ENCODE measurements at places on chromosomes 12 and 14.

DNA sequence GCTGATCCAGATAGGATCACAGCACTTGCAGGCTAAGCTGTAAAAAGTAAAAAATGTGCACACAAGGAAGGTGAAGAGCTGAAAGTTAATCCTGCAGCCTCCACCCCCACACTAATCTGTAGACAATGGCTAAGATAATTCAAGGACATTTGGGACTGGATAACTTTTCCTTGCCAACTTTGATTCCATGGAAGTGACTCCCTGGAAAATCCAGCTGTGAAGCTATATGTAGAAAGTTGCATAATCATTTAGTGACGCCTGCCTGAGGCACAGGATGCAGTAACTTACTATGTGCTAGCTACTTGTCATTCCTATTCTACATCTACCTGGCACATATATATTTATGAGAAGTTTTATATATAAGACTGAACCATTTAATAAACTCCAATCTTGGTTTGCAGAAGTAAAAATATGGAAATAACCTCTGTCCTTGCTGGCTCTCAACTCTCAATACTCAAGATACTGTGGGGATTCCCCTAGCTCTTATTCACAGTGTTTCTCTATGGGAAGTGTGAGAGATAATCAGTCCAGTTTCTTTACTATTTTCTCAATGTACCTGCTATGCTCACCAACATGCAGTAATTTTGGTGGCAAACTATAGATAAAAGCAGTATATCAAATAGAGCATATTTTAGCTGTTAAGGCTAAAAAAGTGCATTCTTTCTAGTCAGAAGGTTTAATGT is 14.8 kb downstream of the LDHB start:
- no peak for DNase-seq

- no peak for DNase-seq
Observed at GRCh38 chr12:86729739-86730138, 473.5 kb upstream of the MGAT4C start.

GRCh38 chr14:61841145-61841544 is 78.9 kb downstream of the SNAPC1 start:
- no peak for DNase-seq

- no peak for DNase-seq
Observed at GRCh38 chr12:51687614-51688013, 96.6 kb downstream of the SCN8A start.

DNA sequence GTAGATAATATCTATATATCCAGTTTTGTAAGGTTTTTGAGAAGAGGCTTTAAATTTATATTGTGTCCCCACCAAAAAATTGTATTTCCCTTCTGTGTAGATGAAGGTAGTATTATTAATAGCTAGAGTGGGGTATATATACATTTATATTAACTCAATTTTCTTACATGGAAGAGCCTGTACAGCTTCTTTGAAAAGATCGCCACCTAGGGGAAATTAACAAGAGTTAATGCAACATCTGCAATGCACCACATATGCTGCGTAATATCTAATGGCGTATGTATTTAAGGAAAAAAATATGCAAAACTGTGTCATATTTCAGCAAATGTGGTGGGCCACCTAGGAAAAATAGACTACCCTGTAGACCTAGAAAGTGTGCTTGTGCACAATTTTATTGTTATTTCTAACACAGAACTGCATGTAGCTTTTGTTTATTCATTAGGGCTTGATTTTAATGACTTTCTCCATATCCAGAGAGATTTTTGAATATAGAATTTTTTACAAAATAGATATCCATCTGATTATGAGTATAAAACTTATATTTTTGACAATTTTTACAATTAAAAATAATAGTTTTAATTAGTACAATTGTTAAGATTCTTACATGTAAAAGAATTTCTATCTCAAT is 14.0 kb downstream of the CCER1 start:
- DNase-seq: no peak
